ENCODE measurements at places on chromosomes 12 and 14.

DNA sequence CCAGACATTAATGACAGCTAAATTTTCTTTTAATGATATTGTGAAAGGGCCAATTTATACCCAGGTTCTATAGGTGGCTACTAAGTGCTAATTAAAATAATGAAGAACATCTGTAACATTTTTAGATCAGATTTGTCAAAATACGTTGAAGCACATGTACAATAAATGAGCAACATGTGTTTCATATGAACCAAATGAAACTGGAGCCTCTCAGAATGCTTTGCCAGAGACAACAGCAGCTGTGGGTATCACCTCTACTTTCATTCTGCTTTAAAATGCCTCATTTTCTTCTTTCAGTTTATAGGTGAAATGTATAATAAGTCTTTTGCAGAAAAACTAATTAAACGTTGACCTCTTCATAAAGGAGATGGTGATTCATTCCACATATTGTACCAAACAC lies 26.1 kb upstream of the MYF6 start:
- no peak for DNase-seq

DNA sequence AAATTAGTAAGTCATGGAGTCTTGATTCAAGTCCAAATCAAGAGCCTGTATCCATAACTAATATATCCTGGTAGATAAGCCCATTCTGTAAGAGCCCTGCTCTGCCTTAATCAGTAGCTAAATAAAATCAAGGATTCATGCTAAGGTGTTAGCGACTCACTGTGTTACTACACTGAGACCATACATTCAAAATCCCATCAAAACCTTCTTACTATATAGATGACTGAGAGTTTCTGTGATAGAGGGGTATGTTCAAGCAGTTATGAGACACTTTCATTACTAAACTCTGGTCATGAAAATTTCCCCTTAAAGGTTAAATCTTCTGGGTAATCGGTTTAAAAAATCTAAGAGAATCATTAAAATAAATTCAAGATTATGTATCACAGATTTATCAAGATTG lies 78.5 kb downstream of the MDGA2 start:
- no peak for DNase-seq

- no peak for DNase-seq
Measured at GRCh38 chr12:69916544-69917235, 91.7 kb downstream of the MYRFL start.

DNA sequence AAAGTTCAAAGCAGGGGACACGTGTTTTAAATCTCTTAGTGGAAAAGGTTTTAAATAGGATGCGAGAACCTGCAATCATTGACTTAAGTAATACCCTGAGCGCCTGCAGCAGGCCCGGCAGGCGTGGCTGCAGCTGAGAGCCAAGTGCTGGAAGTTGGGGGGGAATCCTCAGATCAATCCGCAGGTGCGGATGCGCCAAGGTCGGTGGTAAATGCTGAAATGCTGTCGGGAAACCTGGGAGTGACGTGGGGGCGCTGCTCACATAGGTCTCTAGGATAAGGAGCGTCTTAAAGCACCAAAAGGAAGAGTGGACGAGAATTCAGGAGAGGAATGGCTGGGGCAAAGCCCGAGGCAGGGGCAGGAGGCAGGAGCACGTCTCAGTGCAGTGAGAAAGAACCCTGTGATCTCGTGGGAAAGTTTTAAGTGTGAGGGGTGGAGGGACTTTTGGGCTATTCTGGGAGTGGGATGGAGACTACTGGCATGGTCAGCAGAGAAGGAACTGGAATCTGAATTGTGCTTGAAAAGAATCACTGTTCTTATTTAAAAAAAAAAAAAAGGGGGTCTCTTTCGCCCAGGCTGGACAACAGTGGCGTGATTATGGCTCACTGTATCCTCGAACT lies 883 bp upstream of the CDCA4 start:
- DNase-seq = no peak

- DNase-seq = no peak
Measured at GRCh38 chr12:50609292-50609874, 104.6 kb downstream of the DIP2B start.

DNA sequence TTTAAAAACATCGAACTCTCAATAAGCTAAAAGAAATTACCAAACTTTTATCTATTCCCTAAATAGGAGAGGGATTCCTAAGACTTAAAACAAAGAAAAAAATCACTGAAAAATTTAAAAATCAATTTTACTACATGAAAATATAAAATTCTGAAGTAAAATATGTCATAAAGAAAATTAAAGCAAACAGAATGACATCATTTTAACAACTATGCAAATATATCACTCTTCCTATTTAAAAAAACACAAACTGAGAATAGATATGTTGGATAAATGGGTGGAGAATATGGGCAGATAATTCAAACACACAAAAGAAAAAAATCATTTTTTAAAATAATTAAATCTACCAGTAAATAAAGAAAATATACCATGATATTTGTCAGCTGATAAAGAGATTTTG lies 510.0 kb downstream of the BCL11B start:
- DNase-seq = no peak

GRCh38 chr14:77559381-77559780 lies 57.1 kb downstream of the SPTLC2 start:
- DNase-seq = no peak

DNA sequence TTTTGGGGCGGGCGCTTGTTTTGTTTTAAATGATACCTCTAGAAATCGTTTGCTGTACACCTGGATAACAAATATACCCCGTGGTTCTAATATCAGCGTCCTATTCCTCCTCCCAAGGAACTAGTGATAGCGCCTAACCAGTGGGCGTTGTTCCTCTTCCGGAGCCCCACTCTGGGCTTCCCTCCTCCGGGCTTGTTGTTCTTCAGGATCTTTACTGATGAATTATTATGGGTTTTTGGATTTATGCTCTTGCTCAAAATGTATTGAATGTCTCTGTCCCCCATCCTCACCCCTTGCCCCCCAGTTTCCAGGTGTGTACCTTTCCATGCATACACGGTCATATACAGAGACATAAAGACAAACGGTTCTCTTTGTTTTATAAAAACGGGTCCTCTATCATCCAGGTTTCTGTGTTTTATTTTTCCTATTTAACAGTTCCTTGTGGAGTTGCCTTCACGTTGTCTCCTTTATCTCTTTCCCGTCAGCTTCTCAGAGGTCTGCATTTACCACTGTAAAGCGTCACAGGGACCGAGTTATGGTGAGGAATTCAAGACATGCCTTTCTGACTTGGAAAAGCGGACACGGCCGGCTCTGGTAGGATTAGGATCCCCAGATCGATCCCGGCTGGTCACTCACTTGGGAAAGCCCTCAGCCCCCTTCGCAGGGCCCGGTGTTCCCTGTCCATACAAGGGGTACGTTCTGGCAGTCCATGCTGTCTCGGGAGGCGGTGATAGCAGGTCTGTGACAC lies 655 bp upstream of the PLEKHG3 start:
- DNase-seq = no peak

- DNase-seq = no peak
Measured at GRCh38 chr12:67621112-67621511, 27.4 kb upstream of the DYRK2 start.

All from NAMALWA (cell line).